Chondrocyte (in vitro differentiated cells): ENCODE measurements at places on chromosomes 6 and 20.

- H3K4me1 ChIP-seq, result no peaks in the 10 kb centered on the region
- H3K27ac ChIP-seq, result no peak overlapping the region
- DNase-seq, result no peak
- H3K27me3 ChIP-seq, result no peaks in the 10 kb centered on the region
Observed at GRCh38 chr6:166969390-166970002, 13.1 kb upstream of the RNASET2 start.

DNA sequence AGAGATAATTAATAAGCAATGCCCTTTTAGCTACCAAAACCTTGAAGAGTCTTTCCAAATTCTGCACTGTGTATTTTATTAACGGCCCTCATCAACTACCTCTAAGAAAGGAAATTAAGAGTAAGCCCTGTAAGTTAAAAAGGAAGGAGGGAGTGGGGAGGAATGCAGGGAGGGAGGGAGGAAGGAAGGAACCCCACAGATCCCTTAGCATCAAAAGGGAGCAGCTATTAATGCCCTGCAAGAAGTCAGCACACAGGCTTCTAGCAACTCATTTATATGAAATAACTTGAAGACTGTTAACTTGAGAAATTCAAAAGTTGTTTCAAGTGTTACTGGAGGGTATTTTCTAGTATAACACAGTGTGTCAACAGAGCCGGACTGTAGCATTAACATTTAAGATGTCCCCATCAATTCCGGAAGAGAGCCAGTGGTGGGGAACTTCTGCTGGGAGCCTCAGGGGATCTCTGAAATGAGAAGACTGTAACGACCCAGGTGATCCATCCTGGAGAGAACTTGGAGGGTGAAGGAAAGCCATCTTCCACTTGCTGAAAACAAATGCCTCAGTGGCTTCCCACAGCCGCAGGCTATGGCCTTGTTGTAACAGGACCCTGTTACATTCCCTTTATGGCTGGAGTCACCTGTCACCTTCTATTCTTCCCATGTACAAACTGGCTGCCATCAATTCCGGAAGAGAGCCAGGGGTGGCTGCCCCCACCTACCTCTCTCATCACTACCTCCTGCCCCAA is 33.2 kb downstream of the SLC22A23 start:
- H3K27ac ChIP-seq, result no peak overlapping the region
- no peak overlapping the region for H3K4me3 ChIP-seq
- DNase-seq, result no peak
- no peaks in the 10 kb centered on the region for H3K36me3 ChIP-seq

- no peak overlapping the region for H3K27ac ChIP-seq
- H3K4me1 ChIP-seq, result peaks cover 9% of the 10 kb centered on the region
Observed at GRCh38 chr6:73613806-73614536, 39.8 kb downstream of the SLC17A5 start.

DNA sequence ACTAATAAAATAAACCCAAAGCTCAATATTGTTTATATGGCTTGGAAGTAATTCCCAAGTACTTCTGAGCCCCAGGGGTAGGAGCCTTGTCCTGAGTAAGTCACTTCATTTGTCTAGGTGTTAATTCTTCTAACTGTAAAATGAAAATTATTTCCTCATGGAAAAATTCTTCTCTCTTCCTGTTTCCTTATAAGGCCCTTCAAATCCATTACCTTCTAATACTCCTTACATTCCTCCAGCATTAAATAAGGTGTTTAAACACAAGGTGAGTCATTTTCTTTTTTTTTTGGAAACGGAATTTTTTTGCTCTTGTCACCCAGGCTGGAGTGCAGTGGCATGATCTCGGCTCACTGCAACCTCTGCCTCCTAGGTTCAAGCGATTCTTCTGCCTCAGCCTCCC is 41.9 kb downstream of the PRR18 start:
- no peak overlapping the region for H3K4me3 ChIP-seq
- H3K27ac ChIP-seq, result no peak overlapping the region
- H3K36me3 ChIP-seq, result no peaks in the 10 kb centered on the region
- no peaks in the 10 kb centered on the region for H3K4me1 ChIP-seq
- peaks cover 24% of the 10 kb centered on the region for H3K27me3 ChIP-seq

DNA sequence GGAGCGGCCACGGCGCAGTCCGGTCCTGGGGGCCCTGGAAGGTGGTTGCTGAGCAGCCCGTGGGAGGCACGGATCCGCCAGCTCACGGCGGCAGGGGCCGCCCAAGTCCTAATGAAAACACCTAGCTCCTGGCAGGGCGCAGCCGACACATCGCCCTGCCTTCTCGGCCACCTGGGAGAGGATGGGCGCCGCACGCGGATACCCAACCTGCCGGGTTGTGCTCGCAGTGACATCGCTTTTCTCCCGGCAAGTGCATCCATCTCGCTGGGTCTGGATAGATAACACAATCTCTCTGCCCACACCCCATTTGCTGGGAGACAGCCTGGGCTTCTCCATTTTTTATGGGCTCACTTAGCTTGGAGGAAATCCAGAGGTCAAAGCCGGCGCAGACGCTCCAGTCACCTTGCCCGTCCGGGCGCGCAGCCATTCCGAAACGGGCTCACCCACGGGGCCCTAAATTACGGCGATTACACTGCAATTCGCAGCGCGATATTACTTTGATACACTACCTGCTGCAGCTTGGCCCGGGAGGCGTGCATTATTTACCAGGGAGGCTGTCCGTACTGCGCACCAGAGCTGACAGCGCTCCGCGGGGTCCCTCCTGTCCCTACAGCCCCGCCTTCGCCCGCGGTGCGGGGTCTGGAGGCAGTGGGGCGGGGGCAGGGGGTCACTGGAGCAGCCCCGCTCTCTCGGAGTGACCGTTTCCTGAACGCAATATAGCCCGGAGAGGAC is 36.2 kb upstream of the CCDC167 start:
- peaks cover 14% of the 10 kb centered on the region for H3K4me1 ChIP-seq
- no peak overlapping the region for H3K27ac ChIP-seq
- H3K27me3 ChIP-seq, result peaks cover 28% of the 10 kb centered on the region

DNA sequence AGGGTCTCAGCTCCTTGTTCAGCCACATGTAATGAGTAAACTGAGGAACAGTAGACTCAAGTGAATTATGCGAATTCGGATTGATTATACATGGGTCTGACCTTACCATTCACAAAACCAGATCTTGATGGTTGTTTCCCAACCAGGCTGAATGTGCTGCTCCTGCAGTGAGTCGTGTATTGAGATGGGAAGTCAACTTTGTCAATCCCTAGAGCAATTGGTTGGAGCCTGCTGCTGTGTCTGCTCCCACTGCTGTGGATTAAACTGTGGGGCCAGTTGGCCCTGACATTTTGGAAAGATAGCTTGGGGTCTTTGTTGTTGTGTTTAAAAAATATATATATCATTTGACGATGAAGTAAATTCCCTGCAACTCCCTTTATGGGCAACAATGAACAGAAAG is 23.9 kb downstream of the FAM50B start:
- no peak overlapping the region for H3K4me3 ChIP-seq
- no peaks in the 10 kb centered on the region for H3K27me3 ChIP-seq
- peaks cover 58% of the 10 kb centered on the region for H3K4me1 ChIP-seq
- no peaks in the 10 kb centered on the region for H3K36me3 ChIP-seq
- H3K27ac ChIP-seq, result no peak overlapping the region
- DNase-seq, result no peak

DNA sequence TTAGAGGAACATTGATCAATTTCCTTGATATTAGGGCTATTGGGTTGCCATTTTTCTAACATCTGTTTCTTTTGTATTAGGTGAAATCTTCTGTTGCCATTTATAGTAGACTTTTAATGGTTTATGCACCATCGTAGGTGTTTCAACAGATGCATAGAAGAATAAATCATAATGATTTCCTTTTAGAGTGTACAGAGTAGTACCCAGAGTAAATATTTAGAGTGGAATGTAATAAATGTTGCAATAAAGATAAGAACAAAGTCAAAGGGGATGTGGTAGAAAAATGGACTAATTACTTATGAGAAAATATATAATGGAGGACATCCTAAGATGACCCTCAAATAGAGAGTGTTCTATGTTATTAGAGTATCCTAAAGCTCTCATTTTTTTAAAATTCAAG is 643.0 kb upstream of the CITED2 start:
- DNase-seq, result no peak
- H3K27me3 ChIP-seq, result no peaks in the 10 kb centered on the region
- H3K4me1 ChIP-seq, result peaks cover under 1% of the 10 kb centered on the region
- H3K36me3 ChIP-seq, result peaks cover 6% of the 10 kb centered on the region
- H3K27ac ChIP-seq, result no peak overlapping the region

DNA sequence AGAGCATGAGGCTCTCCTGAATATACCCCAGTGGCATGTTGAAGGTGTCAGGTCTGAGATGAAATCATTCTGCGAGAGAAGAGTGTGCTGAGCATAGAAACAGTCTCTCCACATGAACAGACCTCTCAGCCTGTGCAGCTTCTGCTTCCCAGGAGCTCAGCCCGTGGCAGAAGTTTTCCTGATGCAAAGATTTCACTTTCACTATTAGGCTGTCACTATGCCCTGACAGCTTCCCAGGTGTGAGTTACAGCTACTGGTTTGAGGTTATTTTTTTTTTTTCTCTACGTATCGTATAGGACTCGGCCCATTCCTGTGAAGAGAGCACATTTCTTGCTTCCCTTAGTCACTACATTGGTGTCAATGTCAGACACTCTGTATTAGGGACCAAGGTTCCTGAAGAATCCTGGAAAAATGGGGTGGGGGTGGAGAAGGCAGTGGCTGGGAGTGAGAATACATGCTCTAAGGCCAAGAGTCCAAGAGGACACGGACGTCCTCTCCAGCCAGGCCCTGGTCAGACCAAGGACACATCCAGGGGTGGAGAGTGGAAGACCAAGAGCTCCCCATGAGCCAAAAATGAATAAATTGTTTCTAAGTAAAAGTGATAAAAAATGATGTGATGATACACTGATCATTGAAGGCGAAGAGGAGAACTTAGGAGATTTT is 121.2 kb upstream of the AKAP12 start:
- no peaks in the 10 kb centered on the region for H3K27me3 ChIP-seq
- H3K36me3 ChIP-seq, result no peaks in the 10 kb centered on the region
- H3K4me3 ChIP-seq, result no peak overlapping the region
- DNase-seq, result no peak
- no peak overlapping the region for H3K27ac ChIP-seq

DNA sequence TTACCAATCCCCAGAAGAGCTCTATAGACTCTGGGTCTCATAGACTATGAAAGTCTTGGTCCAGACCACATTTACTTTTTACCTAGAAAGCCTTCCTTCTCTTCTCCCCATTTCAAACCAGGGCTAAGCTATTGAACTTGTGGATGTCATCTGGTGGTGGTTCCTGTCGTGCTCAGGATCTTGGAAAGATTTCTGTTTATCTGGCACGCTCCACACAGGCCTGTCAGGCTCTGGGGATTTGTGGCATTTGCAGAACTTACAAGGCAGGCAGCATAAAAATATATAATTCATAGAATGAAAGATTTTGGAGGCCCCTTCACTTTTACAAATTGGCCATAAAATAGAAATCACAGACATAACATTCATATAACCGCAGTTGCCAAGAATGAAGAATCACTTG is 188.1 kb downstream of the UST start:
- peak overlapping the region; percentile 95 for H3K27ac ChIP-seq
- no peak overlapping the region for H3K4me3 ChIP-seq
- H3K4me1 ChIP-seq, result peaks cover 39% of the 10 kb centered on the region
- no peaks in the 10 kb centered on the region for H3K36me3 ChIP-seq

GRCh38 chr20:13325033-13325432 is 104.0 kb downstream of the ISM1 start:
- H3K4me3 ChIP-seq, result no peak overlapping the region
- H3K36me3 ChIP-seq, result peaks cover 8% of the 10 kb centered on the region
- no peak overlapping the region for H3K27ac ChIP-seq
- DNase-seq, result no peak
- no peaks in the 10 kb centered on the region for H3K27me3 ChIP-seq

- DNase-seq, result no peak
- no peaks in the 10 kb centered on the region for H3K27me3 ChIP-seq
- H3K27ac ChIP-seq, result no peak overlapping the region
- H3K4me1 ChIP-seq, result peaks cover 7% of the 10 kb centered on the region
- no peaks in the 10 kb centered on the region for H3K36me3 ChIP-seq
Observed at GRCh38 chr20:59063358-59064213, 21.0 kb upstream of the PRELID3B start.

DNA sequence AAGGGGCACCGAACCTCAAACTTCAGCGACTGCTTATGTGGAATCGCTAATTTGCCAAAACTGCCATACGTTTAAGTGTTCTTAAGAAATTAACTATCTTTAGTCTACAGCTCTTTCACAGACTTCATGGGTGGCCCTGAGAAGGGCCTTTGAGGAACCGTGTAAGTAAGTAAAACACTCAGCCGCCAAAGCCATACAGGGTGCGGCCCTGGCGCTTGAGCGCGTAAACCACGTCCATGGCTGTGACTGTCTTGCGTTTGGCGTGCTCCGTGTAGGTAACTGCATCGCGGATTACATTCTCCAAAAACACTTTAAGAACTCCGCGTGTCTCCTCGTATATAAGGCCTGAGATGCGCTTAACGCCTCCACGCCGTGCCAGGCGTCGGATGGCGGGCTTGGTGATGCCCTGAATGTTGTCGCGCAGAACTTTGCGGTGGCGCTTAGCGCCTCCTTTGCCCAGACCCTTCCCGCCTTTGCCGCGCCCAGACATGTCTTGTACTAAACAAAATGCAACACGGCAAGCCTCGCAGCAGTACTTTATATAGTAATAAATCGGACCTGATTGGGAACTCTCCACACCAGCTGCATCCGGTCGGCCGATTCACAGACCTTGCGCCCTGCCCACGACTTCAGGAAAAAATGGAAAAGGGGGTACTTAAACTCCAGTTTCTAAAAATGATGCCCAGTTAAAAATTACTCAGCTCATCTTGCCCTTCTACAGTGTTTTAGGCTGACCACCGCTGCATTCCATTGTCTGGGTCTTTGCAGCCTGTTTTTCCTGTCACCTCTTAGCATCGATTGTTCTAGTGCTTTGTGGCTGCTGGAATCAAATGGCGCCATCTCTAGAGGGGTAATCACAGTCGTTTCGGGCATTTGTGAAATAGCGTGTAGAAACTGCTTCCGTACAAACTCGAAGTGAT is 38.9 kb downstream of the OR2B2 start:
- peaks cover 20% of the 10 kb centered on the region for H3K4me1 ChIP-seq
- peak overlapping the region; percentile 79 for H3K4me3 ChIP-seq
- H3K36me3 ChIP-seq, result no peaks in the 10 kb centered on the region
- peak overlapping the region; percentile 91 for H3K27ac ChIP-seq

- H3K27ac ChIP-seq, result peak overlapping the region; percentile 98
- peak overlapping the region; percentile 97 for H3K4me3 ChIP-seq
- H3K36me3 ChIP-seq, result peaks cover 23% of the 10 kb centered on the region
- H3K4me1 ChIP-seq, result peaks cover 23% of the 10 kb centered on the region
- DNase-seq, result no peak
Observed at GRCh38 chr6:21596949-21597682, 3.6 kb downstream of the SOX4 start.

- H3K4me1 ChIP-seq, result no peaks in the 10 kb centered on the region
- no peak overlapping the region for H3K4me3 ChIP-seq
- peak; percentile 15 for DNase-seq
- H3K27ac ChIP-seq, result no peak overlapping the region
- no peaks in the 10 kb centered on the region for H3K36me3 ChIP-seq
Observed at GRCh38 chr20:44765701-44766347, 20.2 kb downstream of the KCNK15 start.
